Stimulated activated CD4-positive, alpha-beta T cell treated with anti-CD3 and anti-CD28 coated beads, TNF-alpha, amount 100 ng/mL, for 24 hours (primary cell): ENCODE measurements at places on chromosomes 2 and 18.

DNA sequence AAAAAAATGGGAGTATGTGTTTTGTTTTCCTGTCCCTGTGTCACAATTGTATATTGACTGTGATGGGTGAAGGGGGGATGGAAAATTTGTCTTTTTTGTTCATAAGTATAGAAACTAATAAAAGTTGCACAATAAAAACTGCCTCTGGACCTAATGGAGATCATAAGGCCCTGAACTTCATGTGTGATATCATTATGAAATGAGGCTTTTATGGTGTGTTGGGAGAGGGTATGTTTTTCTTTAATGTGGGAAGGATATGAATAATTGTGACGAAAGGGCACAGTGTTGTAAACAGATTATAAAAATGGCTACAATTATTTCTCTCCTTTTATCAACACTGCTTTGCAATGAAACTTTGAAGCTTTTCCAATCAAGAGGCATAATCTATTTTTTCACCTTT, 1889.3 kb upstream of the CELF4 start:
- no peak for DNase-seq

GRCh38 chr18:27430595-27430994, 245.5 kb upstream of the CHST9 start:
- DNase-seq = no peak

DNA sequence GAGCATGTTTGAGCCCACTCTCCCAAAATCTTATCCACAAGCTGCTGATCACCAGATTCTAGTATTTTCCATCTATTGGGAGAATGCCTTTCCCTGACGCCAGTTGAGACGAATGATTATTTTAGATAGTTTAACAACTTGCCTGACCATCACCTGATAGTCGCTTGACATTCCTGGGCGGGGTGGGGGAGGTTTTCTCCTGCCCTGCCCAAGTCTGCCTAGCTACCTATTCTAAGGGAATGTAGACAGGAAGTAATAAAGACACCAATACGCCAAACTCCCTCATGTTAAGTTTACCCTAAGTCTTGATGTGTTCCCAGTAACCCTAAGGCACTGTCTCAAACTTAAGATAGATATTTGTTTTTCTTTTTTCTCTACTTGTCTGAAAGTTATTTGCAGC, 4.6 kb upstream of the ACAA2 start:
- DNase-seq = no peak

GRCh38 chr2:174438146-174438886, 42.8 kb downstream of the SCRN3 start:
- no peak for DNase-seq

DNA sequence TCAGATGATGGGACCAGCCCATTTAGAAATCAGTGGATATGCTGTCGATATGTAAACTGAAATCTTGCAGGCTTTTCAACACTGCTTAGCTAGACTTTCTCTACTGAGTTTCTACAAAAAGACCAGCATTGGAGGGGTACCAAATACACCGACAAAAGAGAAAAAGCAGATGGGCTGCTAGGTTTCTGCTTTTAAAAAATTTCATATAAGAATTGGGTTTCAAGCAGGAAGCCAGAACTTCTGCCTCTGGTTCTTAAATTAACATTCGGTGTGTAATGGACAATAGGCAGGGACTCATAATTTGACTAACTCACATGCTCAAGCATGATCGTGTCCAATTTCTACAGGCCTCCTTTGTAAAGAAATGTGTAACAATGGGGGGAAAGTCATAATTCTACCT, 3.1 kb downstream of the ARL4C start:
- DNase-seq = no peak

DNA sequence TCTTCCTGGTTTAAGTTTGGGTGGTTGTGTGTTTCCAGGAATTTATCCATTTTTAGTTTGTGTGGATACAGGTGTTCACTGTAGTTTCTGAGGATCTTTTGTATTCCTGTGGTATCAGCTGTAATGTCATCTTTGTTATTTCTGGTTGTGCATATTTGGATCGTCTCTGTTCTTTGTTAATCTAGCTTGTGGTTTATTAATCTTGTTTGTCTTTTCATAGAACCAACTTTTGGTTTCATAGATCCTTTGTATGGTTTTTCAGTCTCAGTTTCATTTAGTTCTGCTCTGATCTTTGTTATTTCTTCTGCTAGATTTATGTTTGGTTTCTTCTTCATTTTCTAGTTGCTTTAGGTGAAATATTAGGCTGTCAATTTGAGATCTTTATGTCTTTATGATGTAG, 202.4 kb upstream of the ZSWIM2 start:
- DNase-seq = no peak

- no peak for DNase-seq
Observed at GRCh38 chr18:5874336-5874735, 21.0 kb downstream of the TMEM200C start.

DNA sequence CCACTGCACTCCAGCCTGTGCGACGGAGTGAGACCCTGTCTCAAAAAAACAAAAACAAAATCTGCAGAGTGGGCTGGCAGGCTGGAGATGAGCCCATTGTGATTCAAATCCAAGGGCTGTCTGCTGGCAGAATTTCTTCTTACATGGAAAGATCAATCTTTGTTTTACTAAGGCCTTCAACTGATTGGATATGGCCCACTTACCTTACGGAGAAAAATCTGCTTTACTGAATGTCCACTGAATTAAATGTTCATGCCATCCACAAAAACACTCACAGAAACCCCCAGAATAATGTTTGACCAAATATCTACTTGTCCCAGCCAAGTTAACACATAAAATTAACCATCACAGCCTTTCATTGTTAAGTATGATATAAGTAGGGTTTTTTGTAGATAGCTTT, 8.3 kb upstream of the FMNL2 start:
- DNase-seq = no peak

DNA sequence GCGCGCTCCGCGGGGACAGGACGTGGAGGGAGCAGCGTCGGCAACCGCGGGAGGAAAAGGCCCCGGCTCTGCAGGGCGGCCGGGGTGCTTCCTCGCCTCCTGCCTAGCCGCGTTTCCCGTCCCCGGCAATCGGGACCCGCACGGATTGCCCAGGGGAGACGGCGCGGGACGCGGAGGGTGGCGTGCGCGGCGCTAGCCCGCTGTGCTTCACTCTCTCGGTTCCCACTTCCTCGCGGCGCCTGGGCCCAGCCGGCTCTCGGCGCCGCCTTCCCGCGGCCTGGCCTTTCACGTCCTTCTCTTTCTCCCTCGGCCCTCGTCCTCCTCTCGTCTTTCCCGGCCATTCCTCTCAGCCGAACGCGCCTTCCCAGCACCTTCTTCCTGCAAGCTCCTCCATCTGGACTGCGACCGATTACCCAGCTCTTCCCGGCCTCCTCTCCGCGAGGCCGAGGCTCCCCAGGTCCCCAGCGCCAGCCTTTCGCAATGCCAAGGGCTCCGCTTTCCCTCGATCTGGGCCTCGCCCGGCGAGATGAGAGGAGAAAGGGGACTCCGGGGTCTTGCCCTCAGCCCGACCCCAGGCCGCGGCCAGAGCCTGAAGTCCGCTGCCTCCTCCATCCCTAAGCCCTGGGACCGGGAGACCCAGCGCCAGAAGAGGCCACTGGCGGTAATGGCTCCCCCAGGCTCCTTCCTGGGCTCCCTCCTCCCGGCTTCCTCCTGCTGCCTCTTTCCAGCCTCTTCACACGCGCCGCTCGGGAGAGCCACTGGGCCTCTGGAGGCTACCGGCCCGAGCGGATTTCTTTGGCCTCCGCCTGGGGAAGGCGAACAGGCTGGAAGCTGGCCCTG, 34.3 kb upstream of the ATP6V1B1 start:
- DNase-seq = no peak
